ENCODE measurements at places on chromosomes 2 and 18. TPM values are rescaled to one million over a fixed set of nuclear protein-coding genes. Genes with fewer than 3 reads are reported as not detected.

- DNase-seq = no peak
Observed at GRCh38 chr2:110946902-110947301, 173.8 kb upstream of the BCL2L11 start.

DNA sequence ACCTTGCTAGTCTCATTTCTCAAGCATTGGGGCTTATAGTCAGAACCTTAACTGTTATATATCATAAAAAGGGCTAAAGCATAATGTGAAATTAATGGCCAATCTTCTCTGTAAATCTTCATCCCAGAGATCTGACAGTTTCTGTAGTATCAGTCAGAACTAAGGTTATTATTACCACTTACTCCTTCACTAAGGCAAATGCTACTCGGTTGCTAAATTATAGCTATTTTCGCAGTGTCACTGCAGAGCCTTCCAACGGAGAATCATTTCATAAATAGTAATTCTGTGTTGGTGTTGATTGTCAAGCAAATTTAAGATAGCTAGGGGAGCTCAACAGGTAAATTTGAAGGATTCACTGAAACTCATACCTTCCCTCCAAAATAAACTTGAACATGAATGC is 258.0 kb downstream of the METTL4 start:
- no peak for DNase-seq

DNA sequence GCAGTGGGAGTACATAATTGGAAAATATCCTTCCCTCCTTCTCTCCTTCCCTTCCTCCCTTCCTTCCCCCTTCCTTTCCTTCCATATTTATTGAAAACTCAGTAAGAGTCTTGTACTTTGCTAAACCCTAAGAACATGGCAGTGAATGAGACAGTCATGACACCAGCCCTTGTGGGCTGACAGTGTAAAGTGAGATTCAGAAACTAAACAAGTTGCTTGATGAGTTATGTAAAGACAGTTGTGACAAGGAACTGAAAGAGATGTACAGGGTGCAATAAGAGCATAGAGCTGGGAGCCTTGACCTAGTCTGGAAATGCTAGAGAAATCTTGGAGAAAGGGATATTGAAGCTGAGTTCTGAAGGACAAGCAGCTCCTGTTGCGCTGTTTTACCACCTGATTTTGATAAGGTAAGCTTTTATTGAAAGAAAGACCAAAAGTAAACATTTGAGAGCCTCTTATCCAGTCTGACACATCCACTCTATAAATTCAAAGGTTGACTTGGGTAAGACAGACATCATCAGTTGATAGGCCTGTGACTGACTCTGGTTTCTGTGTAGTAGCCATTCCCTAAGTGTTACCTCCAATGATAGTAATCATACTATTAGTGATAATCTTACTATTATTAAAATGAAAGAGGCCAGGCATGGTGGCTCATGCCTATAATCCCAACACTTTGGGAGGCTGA is 66.5 kb upstream of the SKOR2 start:
- no peak for DNase-seq

DNA sequence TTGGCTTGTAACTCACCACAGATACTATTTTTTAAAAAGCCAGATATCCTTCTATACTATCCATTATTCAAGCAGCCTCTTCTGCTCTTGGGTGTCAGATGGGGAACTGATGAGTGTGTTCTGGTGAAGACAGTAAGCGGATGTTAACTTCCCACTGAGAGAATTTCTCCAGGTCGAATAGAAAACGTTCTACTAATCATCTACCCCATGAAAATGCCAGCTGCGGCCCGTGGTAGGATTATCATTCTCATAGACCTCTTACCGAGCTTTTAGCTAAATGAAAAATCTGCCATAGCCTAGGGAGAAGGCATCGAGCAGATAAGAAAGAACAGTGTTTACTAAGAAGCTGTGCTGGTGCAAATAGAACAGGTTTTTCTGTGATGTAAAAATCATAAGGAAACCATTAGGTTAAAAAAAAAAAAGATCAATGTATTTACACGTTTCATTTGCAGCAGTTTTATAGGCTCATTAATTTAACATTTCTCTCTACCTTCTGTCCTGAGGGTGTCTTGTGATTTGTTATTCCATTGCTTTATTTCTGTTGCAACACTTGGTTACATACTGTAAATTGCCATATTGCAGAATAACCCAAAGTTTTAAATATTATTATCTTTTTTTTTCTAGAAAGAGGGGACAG is 1521.5 kb upstream of the ZEB2 start:
- no peak for DNase-seq

- no peak for DNase-seq
Observed at GRCh38 chr18:13232971-13233786, 14.6 kb downstream of the LDLRAD4 start.

- DNase-seq = no peak
Observed at GRCh38 chr2:61158356-61158955, 3.5 kb upstream of the C2orf74 start.

GRCh38 chr2:42663828-42664227 is 95.4 kb downstream of the MTA3 start:
- DNase-seq = no peak

SMPD4 gene
- polyA plus RNA-seq = 32.5 TPM
